ENCODE measurements at places on chromosomes 2 and 18.

DNA sequence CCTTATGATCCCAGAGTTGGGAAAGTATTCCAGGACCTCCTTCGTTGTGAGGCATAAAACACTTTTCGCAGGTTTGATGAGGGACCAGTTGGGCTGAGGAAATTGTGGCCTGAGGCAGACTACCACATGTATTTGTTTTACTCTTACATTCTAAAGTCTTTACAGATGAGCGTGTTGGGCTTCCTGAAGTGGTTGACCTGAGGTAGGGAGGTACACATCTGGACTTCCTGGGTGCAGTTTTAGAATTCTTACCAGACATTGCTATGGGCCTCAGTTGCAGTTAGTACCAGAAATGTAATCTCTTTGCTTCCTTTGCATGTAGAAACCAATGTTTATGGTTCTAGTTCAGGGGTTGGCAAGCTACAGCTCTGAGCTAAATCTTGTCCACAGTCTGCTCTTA lies 48.7 kb downstream of the COA5 start:
- DNase-seq: no peak

DNA sequence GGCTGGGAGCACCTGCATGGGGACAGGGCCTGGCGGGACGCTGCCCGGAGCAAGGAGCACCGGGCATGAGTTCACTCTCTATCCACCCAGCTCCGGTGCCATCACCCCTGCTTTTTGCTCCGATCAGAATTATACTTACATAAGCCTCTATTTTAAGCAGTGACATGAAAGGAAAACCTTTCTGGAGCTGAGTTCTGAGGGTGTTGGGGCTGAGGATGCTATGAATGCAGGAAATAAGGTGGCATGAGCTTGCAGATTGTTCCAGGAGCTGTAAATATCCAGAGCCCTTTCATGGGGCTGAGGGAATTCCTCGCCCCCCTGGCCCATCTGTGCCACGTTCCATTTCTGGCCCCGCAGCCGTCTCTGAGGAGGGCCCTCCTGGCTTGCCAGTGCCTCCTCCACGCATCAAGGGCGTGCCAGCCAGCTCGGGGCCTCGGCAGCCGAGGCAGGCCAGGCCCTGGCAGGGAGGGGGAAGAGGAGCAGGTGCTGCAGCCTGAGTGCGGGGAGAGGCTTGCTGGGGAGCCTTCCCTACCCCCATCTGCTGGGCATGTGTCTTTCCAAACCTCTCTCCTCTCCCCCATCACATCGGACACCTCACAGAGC lies 91.7 kb upstream of the MCFD2 start:
- DNase-seq: no peak

GRCh38 chr2:70557171-70557838 lies 3.7 kb upstream of the TGFA start:
- no peak for DNase-seq

- no peak for DNase-seq
These were observed 68.2 kb upstream of the STON1 start for GRCh38 chr2:48461721-48462120.

GRCh38 chr18:73987247-73987980 lies 160.2 kb downstream of the FBXO15 start:
- DNase-seq: no peak

DNA sequence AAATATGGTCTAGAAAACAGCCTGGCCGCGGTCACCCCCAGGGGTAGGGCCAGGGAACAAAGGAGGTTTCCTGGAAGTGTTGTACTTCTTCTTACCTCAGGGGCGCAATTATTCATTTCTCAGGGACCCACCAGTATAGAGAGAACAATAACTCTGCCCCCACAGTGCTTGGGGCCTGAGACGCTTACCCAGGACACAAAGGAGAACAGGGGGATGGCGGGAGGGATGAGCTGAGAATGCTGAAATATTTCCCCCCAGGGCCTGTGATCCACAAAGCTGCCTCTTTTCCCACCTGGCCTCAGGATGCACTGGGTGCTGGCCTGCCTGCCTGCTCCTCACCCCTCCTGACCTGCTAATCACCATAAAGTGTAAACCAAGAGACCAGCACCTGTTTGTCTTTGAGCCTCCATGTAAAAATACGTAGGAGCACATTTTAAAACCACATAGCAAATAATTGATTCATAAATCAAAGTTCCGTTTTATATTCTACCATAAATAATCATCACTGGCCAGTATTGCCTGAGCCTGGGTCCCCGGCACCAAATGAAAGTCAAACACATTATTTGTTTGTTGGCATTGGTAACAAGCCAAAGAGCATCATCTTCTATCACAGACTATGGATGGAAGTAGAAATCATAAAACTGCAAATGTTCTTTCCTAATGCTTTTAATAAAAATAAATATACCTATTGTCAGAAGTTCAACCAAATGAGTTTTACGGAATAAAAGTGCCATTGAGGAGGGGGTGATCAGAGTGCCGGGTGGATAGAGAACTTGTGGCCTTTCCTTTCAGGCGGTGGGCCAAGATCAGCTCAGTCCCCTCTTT lies 67.3 kb upstream of the RMDN2 start:
- DNase-seq: no peak

- DNase-seq: peak; percentile 70
These were observed at the start of gene CREG2 for GRCh38 chr2:101387151-101387834. Gene CREG2, minus strand, starts transcription at chr2:101387503. Its CDS starts 46 bp downstream, at chr2:101387457.

- DNase-seq: no peak
These were observed 61.3 kb upstream of the SH3RF3 start for GRCh38 chr2:109067631-109068125.

- no peak for DNase-seq
These were observed 140.7 kb downstream of the LAMA1 start for GRCh38 chr18:6976935-6977334.

- no peak for DNase-seq
These were observed 724 bp downstream of the FTCDNL1 start for GRCh38 chr2:199850218-199850717.

- DNase-seq: no peak
These were observed 4.8 kb downstream of the NEU4 start for GRCh38 chr2:241813644-241814392.

DNA sequence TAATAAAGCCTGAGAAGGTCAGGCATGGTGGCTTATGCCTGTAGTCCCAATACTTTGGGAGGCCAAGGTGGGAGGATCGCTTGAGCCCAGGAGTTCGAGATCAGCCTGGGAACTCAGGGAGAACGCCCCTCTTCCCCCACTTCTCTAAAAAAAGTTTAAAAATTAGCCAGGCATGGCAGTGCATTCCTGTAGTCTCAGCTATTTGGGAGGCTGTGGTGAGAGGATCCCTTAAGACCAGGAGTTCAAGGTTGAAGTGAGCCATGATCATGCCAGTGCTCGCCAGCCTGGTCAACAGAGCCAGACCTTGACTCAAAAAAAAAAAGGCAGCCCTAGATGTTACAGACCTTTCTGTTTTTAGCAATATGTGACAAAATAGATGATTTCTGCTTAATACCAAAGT lies 83.4 kb downstream of the AP1S3 start:
- DNase-seq: no peak

- DNase-seq: no peak
These were observed 148.0 kb downstream of the ASB1 start for GRCh38 chr2:238574490-238575271.

DNA sequence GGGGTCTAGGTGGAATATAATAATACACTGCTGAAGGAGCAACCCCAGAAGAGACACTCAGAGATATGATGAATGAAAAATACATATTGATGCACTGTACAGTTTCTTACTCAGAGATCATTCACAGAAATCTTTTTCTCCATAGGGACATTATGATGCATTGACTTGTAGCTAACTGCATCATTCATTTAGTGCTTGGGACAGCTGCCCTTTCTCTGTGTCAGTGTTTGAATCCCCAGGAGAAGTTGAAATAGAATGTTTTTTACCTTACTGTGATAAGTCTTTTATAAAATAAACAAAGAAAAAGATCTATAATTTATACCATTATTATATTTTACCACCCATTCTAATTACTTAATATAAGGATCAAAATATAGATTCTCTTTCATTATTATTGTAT lies 91.7 kb upstream of the DSEL start:
- DNase-seq: no peak

DNA sequence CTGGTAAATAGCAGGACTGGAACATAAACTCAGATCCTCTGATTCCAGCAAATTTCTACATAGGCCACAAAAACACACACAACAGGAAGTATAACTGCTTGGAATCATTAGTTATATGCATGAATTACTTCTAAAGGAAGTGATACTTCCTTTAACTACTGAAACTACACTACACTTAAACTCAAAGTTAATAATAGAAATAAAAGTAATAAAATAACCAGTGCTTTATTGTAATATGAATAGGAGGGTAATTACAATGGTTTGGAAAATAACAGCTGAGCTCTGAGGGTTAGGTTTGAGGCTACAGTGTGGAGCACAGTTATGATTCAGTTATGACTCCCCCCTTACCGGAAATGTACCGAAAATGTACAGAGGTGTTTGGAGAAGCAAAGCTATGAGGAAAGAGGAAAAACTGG lies 18.5 kb upstream of the POLI start:
- no peak for DNase-seq

- no peak for DNase-seq
These were observed 25.7 kb downstream of the C2orf49 start for GRCh38 chr2:105362862-105363591.

DNA sequence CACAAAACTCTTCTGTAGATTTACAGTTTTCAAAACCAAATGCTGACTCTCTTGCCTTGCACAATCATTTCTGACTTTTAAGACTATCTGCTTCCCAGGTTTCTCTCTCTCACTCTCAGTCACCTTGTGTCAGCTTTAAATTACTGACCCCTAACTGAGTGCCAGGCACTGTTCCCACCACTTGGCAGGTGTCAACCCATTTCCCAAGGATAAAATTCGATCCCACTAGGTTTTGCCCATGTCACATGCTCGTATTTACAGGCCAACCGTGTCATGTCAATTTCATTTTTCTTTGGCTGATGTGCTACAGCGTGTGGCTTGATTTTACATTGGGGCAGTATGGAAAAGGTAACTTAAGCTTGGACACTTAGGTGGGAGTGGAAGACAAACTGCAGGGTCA lies 26.1 kb upstream of the LMAN1 start:
- no peak for DNase-seq

DNA sequence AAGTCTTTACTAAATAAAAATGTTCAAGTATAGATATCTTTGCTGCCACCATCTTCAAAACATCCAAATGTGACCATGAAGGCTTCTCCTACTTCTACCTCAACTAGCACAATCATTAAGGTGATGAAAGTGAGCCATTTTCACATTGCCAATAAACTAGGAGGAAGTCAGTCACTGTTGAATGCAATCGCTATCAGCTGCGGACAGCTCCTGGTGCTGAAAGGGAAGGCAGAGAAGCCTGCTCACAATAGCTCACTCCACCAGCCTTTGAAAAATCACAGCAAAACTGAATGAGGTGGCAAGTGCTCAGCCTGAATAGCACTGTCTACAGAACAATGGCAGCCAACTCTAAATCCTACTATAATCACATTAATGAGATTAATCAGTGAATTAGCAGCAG lies 2.2 kb downstream of the MYT1L start:
- no peak for DNase-seq

GRCh38 chr2:105103481-105103880 lies 65.6 kb downstream of the MRPS9 start:
- DNase-seq: no peak

- no peak for DNase-seq
These were observed 136.2 kb downstream of the DIS3L2 start for GRCh38 chr2:232097758-232098157.

GRCh38 chr2:36404318-36404717 lies 48.7 kb downstream of the CRIM1 start:
- no peak for DNase-seq

Measured in left hindlimb (tissue), 1 donor.